ENCODE measurements at places on chromosomes 13 and 19.

- DNase-seq, result no peak
These were observed 67.2 kb upstream of the GPR183 start for GRCh38 chr13:99374169-99374991.

- peak; percentile 16 for DNase-seq
These were observed 34.6 kb upstream of the KATNAL1 start for GRCh38 chr13:30341815-30342570.

GRCh38 chr13:41962994-41963393, 2.1 kb upstream of the VWA8 start:
- DNase-seq, result no peak

DNA sequence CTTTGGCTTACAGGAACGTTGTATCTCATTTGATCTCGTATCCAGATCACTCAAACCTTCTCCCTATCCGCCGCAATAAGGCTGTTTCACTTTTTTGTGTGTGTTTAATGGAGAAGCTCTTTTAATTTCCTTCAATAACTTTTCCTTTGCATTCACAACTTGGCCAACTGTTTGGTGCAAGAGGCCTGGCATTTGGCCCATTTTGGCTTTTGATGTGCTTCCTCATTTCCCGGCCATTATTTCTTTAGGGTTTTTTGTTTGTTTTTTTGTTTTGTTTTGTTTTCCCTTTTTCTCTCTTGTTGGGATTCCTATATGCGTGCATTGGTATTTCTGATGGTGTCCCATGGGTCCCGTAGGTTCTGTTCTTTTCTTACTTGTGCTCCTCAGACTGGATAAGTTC, 6.1 kb upstream of the UPF3A start:
- no peak for DNase-seq

DNA sequence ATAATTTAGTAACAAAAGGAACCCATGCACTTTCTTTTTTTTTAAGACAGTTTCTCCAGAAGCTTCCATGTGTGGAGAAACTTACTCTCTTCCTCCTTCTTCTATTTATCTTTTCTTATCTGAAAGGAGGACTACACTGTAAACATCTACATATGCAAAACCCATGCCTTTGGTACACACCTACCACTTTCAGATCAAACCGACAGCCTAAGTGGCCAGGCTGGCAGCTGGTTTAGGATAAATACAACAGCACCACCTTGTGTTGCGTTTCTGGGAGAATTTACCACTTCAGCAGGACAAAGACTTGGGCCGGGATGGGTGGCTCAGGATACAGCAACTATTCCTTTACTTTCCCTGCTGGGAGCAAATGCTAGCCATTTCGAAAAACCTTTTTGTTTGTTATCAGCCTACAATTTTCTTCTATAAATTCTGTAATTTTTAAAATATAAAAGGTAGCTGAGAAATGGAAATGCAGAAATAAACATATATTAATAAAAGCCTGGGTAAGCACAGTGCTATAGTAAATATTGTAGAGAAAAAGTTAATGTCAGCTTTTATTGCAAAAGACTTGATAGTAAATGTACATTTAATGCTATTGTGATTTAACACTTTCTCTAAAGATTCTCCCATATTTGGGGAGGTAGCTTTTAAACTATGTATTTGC, 94.0 kb upstream of the RFC3 start:
- peak; percentile 60 for DNase-seq

Measured in caudate nucleus (tissue), 63 donors.